ENCODE measurements at places on chromosomes 7 and 10.

- peak; percentile 4 for DNase-seq
Measured at GRCh38 chr10:21406595-21407193, 118.8 kb downstream of the SKIDA1 start.

- DNase-seq: no peak
Measured at GRCh38 chr10:4781955-4782354, 44.1 kb upstream of the AKR1E2 start.

DNA sequence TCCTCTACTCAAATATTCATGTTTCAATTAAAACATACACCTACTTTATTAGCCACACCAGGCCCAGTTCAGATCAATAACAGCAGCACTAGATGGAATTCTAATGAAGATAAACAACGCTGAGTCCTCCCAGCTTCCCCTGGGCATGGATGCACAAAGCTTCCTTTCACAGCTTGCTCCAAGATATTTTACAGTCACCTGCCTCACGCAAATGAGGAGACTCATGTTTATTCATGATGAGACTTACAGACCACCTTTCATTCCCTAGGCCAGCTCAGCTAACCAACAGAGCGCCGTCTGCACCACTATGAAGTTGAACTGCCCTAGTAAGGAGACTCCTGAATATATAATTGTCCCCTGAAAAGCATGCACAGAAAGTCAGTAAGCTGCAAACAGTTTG is 283.0 kb upstream of the AOAH start:
- no peak for DNase-seq

DNA sequence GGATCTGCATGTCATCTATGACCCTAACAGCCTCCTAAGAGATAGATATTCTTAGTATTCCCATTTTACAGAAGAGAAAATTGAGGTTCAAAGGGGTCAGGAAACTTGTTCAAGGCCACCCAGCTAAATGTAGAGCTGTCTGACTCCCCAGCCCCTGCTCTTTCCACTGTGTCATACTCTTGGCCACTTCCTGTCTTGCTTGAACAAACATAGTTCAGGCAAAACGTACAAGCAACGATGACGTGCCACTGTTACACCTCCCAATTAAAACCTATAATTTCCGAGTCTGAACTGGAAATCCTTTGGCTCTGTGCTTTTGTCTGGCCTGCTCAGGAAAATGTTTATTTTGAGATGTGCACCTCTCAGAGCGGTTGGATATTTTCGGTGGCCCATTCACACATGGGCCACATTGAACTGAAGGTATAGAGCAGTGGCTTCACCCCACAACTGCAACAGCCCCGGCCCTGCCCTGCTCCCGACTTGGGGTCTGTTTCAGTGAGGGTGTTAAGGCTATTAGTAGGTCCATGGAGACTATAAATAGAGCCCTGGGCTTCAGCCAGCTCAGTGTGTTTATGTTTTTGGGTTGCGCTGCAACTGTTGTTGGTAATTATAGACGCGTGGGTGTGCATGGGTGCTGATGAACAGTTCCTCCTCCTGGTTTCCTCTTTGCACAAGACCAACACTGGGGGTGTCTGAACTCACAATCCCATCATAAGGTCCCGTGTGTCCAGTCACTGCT is 172.3 kb upstream of the ADO start:
- DNase-seq: peak; percentile 53

- no peak for DNase-seq
Measured at GRCh38 chr10:4802711-4803487, 23.1 kb upstream of the AKR1E2 start.

GRCh38 chr10:10418387-10418786 is 599.3 kb upstream of the CELF2 start:
- peak; percentile 12 for DNase-seq

- DNase-seq: peak; percentile 2
Measured at GRCh38 chr7:31192986-31193385, 140.9 kb downstream of the ADCYAP1R1 start.

DNA sequence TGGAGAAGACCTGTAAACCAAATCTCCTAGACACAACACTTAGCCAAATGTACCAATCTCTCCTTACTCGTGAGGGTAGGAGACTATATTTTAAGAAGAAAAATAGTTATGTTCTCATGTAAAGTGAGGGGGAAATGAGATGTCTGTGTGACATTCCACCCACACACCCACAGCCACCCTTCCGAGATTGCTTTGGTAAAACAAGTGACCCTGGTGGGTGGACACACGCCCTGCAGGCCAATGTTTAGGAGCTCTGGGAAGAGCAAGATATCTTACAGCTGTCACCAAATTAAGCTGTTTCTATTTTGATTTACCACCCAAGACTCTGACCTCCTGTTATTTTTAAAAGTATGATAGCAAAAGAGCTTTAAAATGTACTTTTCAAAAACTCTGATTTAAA is 147.2 kb upstream of the PFKP start:
- no peak for DNase-seq

DNA sequence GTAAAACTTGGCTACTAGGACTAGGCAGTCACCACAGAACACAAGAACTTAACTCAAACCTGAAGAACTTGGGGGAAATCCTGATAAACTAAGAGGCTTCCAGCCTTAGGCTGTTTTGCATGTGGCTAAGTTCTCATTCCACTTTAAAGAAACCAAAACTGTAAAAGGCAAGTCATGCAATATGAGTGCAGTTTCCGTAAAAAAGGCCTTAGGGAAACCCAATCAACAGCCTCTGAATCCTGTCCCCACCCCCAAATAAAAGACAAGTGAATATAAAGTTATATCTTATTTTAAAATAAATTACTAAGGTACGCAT is 95.1 kb downstream of the USP6NL start:
- no peak for DNase-seq

GRCh38 chr7:7662527-7662926 is 22.0 kb downstream of the UMAD1 start:
- DNase-seq: no peak

DNA sequence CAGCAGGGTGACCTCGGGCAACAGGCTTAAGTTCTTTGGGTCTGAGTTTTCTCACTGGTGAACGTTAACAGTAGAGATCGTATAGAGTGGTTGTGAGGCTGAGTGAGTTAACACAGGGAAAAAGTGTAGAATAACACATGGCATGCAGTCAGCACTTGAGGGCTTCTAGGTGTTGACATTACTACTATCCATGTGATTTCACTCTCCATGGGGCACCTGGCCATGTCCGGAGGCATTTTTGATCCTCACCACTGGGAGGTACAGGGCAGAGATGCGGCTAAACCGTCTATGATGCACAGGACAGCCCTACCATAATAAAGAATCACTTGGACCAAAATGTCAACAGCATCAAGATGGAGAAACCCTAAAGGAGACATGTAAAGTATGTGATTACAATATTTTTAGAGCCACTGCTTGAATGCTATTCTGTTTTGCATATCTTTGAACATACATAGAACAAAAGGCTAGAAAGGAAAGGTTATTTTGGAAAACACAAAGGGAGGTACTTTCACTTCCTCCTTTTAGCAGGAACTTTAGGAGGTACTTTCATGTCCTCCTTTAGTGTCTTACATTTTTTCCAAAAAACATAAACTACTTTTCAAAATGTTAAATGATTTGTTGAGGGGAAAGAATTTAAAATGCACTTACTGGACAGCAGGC is 44.3 kb downstream of the NOD1 start:
- no peak for DNase-seq

DNA sequence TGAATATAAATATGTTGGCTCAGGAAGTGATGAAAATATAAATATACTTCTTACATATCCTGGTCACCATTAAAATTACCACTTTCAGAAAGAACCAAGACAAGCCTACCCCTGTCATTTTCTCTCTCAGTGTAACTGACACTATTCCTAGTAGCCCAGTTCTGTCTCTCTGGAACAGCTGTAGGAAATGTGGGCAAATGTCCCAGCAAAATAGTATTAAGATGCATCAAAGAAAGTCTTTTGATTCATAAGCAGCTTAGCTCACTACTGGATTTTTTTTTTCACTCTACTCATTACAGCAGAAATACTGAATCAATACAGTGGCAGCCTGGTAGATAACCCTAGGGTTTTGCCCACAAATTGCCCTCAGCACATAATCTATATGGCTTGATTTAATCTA is 290.9 kb downstream of the DNAJB9 start:
- DNase-seq: no peak

DNA sequence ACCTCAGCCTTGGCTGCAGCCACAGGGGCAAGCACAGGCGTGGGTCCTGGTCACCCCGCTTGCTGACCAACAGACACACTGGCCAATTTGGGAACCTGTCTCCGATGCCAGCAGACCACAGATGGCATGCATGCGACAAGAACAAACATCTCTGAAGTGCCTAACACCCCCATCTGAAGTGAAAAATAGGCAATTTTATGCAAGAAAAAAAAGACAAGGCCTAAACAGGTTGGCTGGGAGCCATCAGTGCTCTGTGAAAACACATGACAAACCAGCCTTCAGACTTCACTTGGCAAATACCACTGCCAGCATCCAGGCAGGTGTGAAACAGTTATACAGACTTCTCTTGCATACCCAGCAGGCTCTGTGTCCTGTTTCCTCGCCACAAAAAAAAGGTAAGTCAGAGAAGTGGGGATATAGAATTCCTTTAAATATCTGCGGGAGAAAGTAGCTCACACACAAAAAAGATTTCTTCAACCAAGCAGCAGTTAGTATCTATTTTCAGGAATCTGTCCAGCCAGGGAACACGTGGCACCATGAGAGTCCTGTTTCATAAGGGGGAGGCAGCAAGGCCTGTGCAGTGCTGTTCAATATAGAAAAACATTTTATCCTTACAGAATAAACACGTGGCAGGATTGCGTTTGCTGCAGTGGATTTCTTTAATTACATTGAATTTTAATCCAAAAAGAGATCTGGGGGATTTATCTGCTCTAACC is 293.4 kb upstream of the MKLN1 start:
- DNase-seq: peak; percentile 33

DNA sequence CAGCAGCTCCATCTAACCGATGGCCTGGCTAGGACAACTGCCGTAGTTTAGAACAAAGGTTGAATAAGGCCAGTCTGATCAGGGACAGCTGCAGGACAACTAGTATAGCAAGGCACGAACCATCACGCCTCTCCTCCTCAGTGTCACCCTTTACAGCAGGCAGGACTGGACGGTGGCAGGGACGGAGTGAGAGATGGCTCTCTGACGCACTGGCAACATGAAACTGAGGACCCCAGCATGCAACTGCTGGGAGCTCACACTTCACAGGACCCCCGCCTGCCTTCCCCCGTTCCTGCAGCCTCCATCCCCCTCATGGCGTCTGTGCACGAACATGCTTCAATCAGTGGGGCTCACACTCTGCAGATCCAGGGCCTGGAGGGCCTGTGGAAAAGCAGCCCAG is 53.7 kb downstream of the ZRANB1 start:
- no peak for DNase-seq

DNA sequence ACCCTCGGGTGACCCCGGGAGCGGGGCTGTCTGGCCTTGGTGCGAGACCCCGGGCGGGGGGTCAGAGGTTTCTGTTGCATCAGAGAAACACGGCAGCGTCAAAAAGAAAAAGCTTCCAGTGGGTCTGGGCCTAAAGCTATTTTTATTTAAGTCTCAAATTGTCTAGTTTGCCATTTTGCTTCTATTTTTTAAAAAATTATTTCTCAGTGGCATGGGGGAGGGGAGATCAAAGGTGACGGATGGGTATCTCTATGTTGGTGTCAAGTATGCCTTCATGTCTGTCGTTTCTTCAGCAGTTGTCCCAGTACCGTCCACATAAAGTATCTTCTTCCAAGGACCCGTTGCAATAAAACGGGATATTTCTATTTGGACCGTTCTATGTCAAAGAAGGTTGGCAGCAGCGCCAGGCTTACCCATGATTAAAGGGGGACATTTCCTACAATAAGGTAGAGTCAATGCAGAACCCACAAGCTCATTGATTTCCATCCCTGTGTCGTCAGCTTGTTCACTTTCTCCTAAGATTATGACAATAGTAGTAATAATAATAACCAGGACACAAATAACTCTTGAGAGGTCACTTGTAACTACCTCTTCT is 26.0 kb upstream of the VAX1 start:
- no peak for DNase-seq

- DNase-seq: no peak
Measured at GRCh38 chr10:110444004-110444337, 53.7 kb upstream of the DUSP5 start.

DNA sequence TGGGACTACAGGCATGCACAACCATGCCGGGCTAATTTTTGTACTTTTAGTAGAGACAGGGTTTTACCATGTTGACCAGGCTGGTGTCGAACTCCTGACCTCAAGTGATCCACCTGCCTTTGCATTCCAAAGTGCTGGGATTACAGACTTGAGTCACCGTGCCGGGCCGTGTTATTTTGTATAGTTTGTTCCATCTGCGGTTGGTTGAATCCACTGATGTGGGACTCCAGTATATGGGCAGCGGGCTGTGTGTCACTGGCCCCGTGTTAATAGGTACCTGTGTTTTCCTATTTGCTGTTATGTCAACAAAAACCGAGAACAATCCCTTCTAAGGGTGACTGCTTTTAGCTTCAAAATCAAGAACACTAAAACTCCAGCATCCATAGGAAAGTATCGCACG is 297.6 kb upstream of the PITRM1 start:
- DNase-seq: no peak

DNA sequence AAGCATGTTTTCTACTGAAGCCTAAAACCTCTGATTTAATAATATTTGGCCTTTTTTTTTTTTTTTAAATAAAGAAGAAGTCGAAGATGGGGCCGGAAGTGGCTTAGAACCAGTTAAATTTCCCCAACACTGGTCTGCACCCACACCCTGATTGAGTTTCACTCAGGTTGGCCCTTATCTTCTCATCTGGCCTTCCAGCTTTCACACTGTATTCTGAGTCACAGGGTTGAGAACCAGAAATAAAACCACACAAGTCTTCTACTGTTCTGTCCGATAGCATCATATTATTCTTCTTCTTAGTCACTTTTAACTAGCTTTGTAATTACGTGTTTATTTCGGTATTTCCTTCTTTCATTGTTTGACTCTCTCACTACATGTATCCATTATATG is 9.9 kb downstream of the ZNF365 start:
- peak; percentile 56 for DNase-seq

DNA sequence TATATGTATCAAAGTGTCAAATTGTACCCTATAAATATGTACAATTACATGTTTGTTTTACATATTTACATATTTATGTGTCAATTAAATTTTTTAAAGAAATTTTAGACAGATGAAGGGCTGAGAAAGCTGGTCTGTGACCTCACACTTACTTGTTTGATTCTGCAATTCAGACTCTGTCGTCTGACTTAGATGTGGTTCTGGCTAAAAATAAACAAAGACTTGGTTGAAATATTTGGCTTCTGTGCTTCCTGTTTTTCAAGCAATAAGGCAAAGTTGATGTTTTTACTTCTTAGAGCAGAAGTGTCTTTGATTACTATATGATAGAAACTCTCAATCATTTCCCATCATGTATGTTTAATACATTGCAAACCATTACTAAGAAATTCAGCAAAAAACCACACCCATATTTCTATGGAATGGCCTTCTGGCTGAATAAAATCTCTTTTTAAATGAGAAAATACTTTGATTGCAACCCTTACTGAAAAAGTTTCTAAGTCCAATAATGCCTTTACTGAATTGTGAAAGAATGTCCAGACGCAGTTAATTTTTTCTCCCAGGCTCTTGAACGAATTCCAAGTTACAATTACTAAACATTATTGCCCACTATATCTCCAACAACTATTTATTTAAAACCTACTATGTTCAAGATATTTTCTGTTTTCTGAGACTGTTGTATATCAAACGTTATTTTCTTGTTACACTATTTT is 59.5 kb upstream of the PRKG1 start:
- no peak for DNase-seq
